ENCODE measurements at places on chromosomes 3 and 15. TPM values are rescaled to one million over a fixed set of nuclear protein-coding genes. Genes with fewer than 3 reads are reported as not detected.

- no peak overlapping the region for H3K27ac ChIP-seq
- no peaks in the 10 kb centered on the region for H3K36me3 ChIP-seq
- peaks cover 24% of the 10 kb centered on the region for H3K27me3 ChIP-seq
- DNase-seq, result no peak
- no peak overlapping the region for H3K4me3 ChIP-seq
These were observed 98.5 kb downstream of the WNT7A start for GRCh38 chr3:13781417-13781816.

- H3K36me3 ChIP-seq, result peaks cover 6% of the 10 kb centered on the region
- H3K4me3 ChIP-seq, result no peak overlapping the region
- no peaks in the 10 kb centered on the region for H3K4me1 ChIP-seq
These were observed 14.0 kb upstream of the TOPBP1 start for GRCh38 chr3:133675631-133676335.

GRCh38 chr15:31216215-31216911 is 110.3 kb upstream of the KLF13 start:
- peaks cover 22% of the 10 kb centered on the region for H3K4me1 ChIP-seq
- peak; percentile 96 for DNase-seq
- H3K27ac ChIP-seq, result peak overlapping the region; percentile 89
- H3K36me3 ChIP-seq, result no peaks in the 10 kb centered on the region
- H3K4me3 ChIP-seq, result peak overlapping the region; percentile 69

The KCNAB1 gene
- not detected for total RNA-seq

DNA sequence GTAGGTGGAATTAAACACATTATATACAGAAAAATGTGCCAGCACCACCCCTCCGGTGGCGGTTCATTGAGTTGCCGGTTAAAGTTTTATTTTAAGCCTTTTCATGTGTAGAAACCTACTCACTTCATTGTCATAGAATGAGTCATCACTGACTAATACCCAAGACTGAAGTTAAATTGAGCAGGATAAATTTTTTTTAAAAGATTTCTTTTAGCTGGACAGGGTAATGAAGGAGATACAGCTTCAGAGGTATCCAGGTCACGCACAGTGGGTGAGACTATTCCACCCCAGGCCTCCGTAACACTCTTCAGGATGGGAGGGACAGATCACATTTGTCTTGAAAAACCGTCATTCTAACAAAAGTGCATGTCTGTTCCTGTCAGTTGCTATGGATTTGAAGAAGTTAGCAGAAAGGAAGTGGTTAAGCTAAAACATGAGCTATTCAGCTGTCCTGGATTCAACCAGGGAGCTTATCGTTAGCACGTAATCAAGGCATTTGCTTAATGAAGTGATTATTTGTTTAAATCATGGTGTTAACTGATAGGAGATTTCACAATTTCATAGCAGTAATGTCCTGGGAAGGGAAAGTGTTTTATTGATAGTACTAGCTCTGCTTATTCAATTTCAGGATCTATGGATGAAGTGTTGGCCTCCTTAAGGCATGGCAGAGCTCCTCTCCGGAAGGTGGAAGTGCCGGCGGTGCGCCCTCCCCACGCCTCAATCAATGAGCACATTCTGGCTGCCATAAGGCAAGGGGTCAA is 23.4 kb downstream of the WHAMM start:
- H3K27me3 ChIP-seq, result no peaks in the 10 kb centered on the region
- peak overlapping the region; percentile 84 for H3K4me3 ChIP-seq
- H3K36me3 ChIP-seq, result peaks cover 53% of the 10 kb centered on the region
- peak overlapping the region; percentile 91 for H3K27ac ChIP-seq
- peaks cover 45% of the 10 kb centered on the region for H3K4me1 ChIP-seq

The POLQ gene
- total RNA-seq, result 49.6 TPM

The PGBD4 gene
- total RNA-seq, result 3.4 TPM

- H3K4me3 ChIP-seq, result no peak overlapping the region
- H3K36me3 ChIP-seq, result peaks cover 15% of the 10 kb centered on the region
- no peak overlapping the region for H3K27ac ChIP-seq
- peaks cover 20% of the 10 kb centered on the region for H3K27me3 ChIP-seq
- DNase-seq, result no peak
- H3K4me1 ChIP-seq, result no peaks in the 10 kb centered on the region
These were observed 240.4 kb downstream of the RPLP1 start for GRCh38 chr15:69693059-69693458.

GRCh38 chr3:97804471-97804870 is 17.3 kb upstream of the CRYBG3 start:
- DNase-seq, result no peak
- no peak overlapping the region for H3K4me3 ChIP-seq
- H3K27me3 ChIP-seq, result peaks cover 11% of the 10 kb centered on the region
- H3K36me3 ChIP-seq, result no peaks in the 10 kb centered on the region

DNA sequence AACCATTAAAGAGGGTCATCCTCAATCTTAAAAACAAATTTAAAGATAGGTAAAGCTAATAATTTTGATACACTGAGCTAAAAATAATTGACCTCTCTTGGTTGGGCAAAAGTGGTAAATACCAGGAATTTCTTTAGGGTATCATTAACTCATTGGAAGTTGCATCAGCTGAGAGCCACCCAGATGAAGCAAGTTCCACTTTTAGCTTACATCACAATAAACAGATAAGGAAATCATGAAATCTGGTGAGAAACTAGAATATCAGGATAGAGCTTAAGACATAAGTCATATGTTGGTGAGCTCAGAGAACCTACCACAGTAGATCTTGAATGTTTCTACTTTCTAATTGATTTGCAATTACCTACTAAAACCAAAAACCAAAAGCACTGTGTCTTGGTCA is 97.4 kb upstream of the SLC2A2 start:
- H3K27ac ChIP-seq, result no peak overlapping the region
- H3K27me3 ChIP-seq, result no peaks in the 10 kb centered on the region
- no peak for DNase-seq
- no peak overlapping the region for H3K4me3 ChIP-seq
- H3K36me3 ChIP-seq, result peaks cover 29% of the 10 kb centered on the region
- no peaks in the 10 kb centered on the region for H3K4me1 ChIP-seq

GRCh38 chr15:93189561-93189960 is 100.5 kb upstream of the RGMA start:
- no peaks in the 10 kb centered on the region for H3K36me3 ChIP-seq
- peaks cover 29% of the 10 kb centered on the region for H3K27me3 ChIP-seq
- H3K4me3 ChIP-seq, result no peak overlapping the region
- no peak for DNase-seq

GRCh38 chr3:40047406-40047805 is 238.0 kb downstream of the MYRIP start:
- no peaks in the 10 kb centered on the region for H3K4me1 ChIP-seq
- peaks cover 5% of the 10 kb centered on the region for H3K27me3 ChIP-seq
- no peaks in the 10 kb centered on the region for H3K36me3 ChIP-seq
- H3K27ac ChIP-seq, result no peak overlapping the region
- no peak for DNase-seq
- no peak overlapping the region for H3K4me3 ChIP-seq

- H3K27ac ChIP-seq, result no peak overlapping the region
- no peak overlapping the region for H3K4me3 ChIP-seq
- no peaks in the 10 kb centered on the region for H3K36me3 ChIP-seq
- no peaks in the 10 kb centered on the region for H3K27me3 ChIP-seq
- no peak for DNase-seq
- no peaks in the 10 kb centered on the region for H3K4me1 ChIP-seq
These were observed 170.4 kb upstream of the IQSEC1 start for GRCh38 chr3:13243586-13243985.

DNA sequence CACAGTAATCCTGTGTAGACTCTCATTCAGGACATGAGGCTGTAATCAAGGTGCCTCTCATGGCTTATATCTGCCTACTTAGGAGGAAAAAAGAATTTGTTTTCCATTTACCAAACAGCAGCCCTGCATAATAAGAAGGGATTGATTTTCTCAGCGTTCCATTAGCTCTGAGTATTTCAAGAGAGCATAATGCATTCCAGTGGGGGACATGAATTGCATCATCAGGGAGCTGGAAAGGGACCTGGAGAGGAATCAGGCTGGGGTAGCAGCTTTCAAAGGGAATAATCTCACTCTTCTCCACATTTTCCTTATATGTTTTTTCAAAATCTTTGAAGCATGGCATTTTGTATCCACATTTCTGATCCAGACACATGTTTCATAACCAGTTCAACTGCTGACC is 150.6 kb upstream of the ANKRD28 start:
- DNase-seq, result no peak
- H3K27ac ChIP-seq, result no peak overlapping the region
- H3K27me3 ChIP-seq, result peaks cover 19% of the 10 kb centered on the region
- H3K4me3 ChIP-seq, result no peak overlapping the region

DNA sequence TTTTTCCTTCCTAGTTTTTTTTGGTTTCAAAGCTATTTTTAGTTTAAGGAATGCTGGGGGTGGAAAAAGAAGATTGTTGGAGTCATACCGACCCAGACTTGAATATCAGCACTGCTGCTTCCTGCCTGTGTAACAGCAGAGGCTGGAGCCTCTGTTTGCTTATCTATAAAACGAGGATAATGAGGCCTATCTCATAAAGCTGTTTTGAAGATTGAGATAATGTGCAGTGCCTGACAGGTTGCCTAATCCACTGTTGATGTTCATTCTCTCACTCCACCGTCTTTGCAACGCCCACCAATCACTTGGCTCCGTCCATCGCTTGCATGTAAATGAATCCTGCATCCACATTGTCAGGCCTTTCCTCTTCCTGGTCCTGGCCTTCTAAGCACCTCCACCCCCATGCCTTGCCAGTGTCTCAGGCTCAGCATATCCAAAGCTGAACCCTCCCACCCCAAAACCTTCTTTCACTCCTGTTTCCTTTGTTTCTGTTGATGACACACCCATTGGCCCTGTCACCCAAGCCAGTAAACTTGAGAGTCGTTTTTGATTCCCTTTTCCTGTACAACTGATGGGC is 94.9 kb downstream of the MEX3B start:
- DNase-seq, result no peak
- H3K36me3 ChIP-seq, result no peaks in the 10 kb centered on the region
- no peak overlapping the region for H3K4me3 ChIP-seq
- no peaks in the 10 kb centered on the region for H3K4me1 ChIP-seq

DNA sequence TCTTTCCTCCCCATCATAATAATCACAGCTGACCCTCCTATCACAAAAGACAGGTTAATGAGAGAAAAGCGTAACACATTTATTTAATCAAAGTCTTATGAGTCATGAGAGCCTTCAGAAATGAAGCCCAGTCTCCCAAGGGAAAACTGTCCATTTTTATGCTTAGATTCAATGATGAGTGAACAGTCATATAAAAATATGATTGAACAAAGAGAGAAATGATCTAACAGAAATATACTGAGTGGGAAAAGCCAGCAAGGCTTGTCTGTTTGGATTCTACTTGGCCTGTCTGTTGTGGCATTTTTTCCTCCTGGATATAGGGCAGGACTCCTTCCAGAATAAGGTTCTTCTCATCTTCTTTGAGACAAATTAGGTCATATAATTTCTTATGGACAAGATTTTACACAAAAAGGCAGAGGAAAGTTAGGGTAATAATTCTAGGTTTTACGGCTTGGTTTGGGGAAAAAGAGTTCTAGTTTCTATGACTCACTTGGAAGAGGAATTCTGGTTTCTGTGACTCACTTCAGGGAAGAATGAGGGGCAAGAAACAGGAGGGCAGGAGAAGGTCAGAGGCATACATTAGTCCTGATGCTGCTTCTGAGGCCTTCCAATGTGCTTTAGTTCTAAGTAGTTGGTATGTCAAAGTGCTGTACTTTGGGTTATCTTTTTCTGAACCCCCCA is 534.2 kb downstream of the ZIC1 start:
- H3K36me3 ChIP-seq, result no peaks in the 10 kb centered on the region
- no peaks in the 10 kb centered on the region for H3K27me3 ChIP-seq
- DNase-seq, result no peak
- H3K4me3 ChIP-seq, result no peak overlapping the region
- H3K4me1 ChIP-seq, result no peaks in the 10 kb centered on the region

The ITIH1 gene
- not detected for total RNA-seq

- H3K27me3 ChIP-seq, result peaks cover 9% of the 10 kb centered on the region
- H3K4me1 ChIP-seq, result peaks cover 42% of the 10 kb centered on the region
- H3K4me3 ChIP-seq, result peak overlapping the region; percentile 89
- peak overlapping the region; percentile 98 for H3K27ac ChIP-seq
- no peak for DNase-seq
- peaks cover 34% of the 10 kb centered on the region for H3K36me3 ChIP-seq
These were observed 789 bp upstream of the SEC61A1 start for GRCh38 chr3:128051459-128051836.

The TXNRD3 gene
- 1.2 TPM for total RNA-seq

- H3K27ac ChIP-seq, result no peak overlapping the region
- no peaks in the 10 kb centered on the region for H3K4me1 ChIP-seq
- H3K4me3 ChIP-seq, result no peak overlapping the region
- peaks cover 11% of the 10 kb centered on the region for H3K27me3 ChIP-seq
These were observed 102.5 kb upstream of the COL6A5 start for GRCh38 chr3:130242850-130243569.

The PLA2G4D gene
- total RNA-seq, result not detected
